ENCODE measurements at places on chromosomes 12 and 14. TPM values are rescaled to one million over a fixed set of nuclear protein-coding genes. Genes with fewer than 3 reads are reported as not detected.

GRCh38 chr12:121038861-121039668 lies at the start of gene OASL:
Gene OASL, minus strand, starts transcription at chr12:121039246. Its CDS starts 275 bp downstream, at chr12:121038971.
- no peak for DNase-seq
- no peak within 1 kb of the TSS for H3K27ac ChIP-seq
- peaks cover 50% of the 10 kb centered on the region for H3K27me3 ChIP-seq
- H3K4me1 ChIP-seq: no peaks in the 10 kb centered on the region
- H3K4me3 ChIP-seq: no peak within 1 kb of the TSS
- H3K36me3 ChIP-seq: no peaks in the 10 kb centered on the region

DNA sequence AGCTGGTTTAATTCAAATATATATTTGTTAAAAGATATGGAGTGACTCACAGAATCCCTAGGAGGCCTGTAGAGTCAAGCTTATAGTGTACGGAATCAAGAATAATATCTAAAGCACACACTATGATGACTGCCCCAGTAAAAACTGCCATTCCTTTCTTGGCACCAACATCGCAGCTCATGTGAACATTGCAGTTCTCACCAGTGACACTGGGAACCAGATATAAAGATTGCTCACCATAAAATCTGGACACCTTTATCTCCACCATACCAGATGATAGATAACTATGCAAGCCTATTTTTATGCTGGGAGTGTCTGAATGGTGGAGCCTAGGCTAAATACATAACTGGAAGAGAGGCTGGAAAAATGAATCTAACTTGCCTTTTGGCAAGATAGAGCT lies 463.9 kb upstream of the TBX3 start:
- H3K4me3 ChIP-seq: no peak overlapping the region
- no peak for DNase-seq
- no peaks in the 10 kb centered on the region for H3K27me3 ChIP-seq
- no peak overlapping the region for H3K27ac ChIP-seq

The MDGA2 gene
- total RNA-seq: 0.27 TPM

The TSPAN11 gene
- 19.7 TPM for total RNA-seq

DNA sequence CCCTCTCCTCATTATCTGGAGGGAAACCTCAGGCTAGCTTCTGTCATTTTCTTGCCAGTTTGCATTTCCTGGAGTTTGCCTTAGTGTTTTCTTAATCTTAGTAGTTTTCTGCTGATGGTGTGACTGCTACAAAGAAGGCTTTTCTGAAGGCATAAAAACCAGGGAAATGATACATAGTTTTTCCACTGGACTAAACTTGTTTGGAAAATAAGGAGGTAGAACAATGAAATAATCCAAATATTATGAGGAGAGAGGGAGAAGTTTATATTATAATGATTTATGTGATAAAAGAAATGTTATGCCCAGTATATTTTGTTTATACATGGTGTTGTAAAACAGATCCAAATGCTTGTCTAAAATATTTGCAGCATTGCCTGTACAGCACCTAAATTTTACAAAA lies 22.2 kb downstream of the DAAM1 start:
- H3K4me3 ChIP-seq: no peak overlapping the region
- no peak for DNase-seq
- no peak overlapping the region for H3K27ac ChIP-seq
- H3K4me1 ChIP-seq: peaks cover 37% of the 10 kb centered on the region

The FRMD6 gene
- total RNA-seq: 51.8 TPM

The TSPAN8 gene
- total RNA-seq: not detected

DNA sequence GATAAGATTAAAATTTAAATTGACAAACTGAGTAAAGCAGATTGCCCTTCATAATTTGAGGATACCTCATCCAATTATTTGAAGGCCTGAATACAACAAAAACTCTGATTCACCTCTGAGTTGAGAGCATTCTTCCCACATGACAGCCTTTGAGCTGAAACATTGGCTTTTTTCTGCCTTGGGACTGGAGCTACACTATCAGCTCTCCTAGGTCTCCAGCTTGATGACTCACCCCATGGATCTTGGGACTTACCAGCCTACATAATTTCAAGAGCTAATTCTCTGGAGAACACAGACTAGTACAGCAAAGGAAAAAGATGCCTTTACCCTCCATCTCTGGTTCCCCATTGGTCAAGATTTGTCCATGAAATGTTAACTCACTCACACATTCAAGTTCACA lies 555.1 kb downstream of the FOXG1 start:
- H3K27ac ChIP-seq: no peak overlapping the region
- no peaks in the 10 kb centered on the region for H3K27me3 ChIP-seq
- H3K4me1 ChIP-seq: no peaks in the 10 kb centered on the region
- no peaks in the 10 kb centered on the region for H3K36me3 ChIP-seq

- no peaks in the 10 kb centered on the region for H3K36me3 ChIP-seq
- peaks cover 35% of the 10 kb centered on the region for H3K4me1 ChIP-seq
- H3K27ac ChIP-seq: peak overlapping the region; percentile 71
Measured at GRCh38 chr12:33437598-33437997, 2.0 kb downstream of the SYT10 start.

GRCh38 chr14:61466249-61466904 lies 145.0 kb downstream of the PRKCH start:
- no peak for DNase-seq
- no peaks in the 10 kb centered on the region for H3K27me3 ChIP-seq
- H3K36me3 ChIP-seq: peaks cover 9% of the 10 kb centered on the region
- H3K27ac ChIP-seq: peak overlapping the region; percentile 41

DNA sequence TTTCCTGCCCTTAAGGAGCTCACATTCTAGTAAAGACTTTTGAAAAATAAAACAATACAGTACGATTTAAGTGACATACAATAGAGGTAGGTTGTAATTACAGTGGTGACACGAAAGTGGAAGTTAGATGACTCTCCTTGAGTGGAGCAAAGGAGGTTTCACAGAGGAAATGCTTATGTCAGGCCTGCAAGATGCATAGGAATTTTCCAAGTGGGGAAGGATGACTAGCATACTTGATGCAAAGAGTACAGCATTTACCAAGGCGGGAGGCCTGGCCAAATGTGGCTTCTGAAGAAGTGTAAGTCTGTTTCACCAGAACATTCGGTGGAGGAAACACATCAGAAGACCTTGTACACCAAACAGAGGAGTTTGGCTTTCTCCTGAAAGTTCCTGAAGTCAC lies 55.2 kb downstream of the ERO1A start:
- no peak overlapping the region for H3K4me3 ChIP-seq
- H3K27me3 ChIP-seq: no peaks in the 10 kb centered on the region
- H3K4me1 ChIP-seq: no peaks in the 10 kb centered on the region
- H3K27ac ChIP-seq: no peak overlapping the region

DNA sequence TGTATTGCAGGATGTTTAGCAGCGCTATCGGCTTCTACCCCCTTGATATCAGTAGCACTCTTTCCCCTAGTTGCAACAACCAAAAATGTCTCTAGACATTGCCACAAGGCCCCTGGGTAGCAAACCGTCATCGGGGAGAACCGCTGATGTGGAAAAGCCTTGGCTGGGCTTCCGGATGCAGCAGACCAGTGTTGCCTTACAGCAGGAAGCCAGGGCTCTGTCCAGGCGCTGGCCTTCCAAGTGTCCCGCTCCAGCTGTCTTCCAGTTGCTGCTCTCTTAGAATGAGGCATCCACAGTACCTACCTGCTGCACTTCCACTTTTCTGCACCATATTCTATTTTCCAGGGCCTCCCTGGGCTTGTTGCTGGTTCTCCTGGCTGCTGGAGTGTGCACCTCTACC lies 22.6 kb upstream of the SLC10A1 start:
- H3K4me1 ChIP-seq: no peaks in the 10 kb centered on the region
- DNase-seq: no peak
- H3K4me3 ChIP-seq: no peak overlapping the region
- peaks cover 6% of the 10 kb centered on the region for H3K27me3 ChIP-seq
- H3K36me3 ChIP-seq: no peaks in the 10 kb centered on the region

The RAB15 gene
- 25.0 TPM for total RNA-seq

DNA sequence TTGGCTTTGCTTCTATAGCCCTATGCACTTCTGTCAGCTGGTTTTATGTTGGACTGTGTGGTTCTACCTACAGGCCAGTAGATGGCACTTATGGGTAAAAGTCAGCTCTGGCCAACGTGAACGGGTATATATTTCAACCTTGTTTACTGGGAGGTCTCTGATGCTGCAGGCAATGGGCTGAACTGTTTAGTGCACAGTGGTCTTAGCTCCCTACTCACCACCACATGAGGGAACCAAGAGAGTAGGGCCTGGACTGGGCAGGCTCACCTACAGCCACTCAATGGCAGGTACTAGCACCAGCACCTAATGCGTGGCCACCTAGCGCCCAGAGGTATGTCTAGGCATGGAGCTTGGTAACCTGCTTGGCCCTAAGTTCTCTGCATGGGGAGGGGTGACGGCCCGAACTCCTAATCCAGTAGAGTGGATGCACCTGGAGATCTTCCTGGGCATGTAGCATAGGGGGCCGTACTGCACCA lies 481.8 kb downstream of the TMEM117 start:
- H3K36me3 ChIP-seq: peaks cover 7% of the 10 kb centered on the region
- no peak overlapping the region for H3K27ac ChIP-seq
- peaks cover 6% of the 10 kb centered on the region for H3K4me1 ChIP-seq
- no peak for DNase-seq
- H3K4me3 ChIP-seq: no peak overlapping the region

The TMPO gene
- 122 TPM for total RNA-seq

The ACVRL1 gene
- not detected for total RNA-seq

Data from mesothelial cell of epicardium (in vitro differentiated cells).